ENCODE measurements at places on chromosomes 3 and 15.

DNA sequence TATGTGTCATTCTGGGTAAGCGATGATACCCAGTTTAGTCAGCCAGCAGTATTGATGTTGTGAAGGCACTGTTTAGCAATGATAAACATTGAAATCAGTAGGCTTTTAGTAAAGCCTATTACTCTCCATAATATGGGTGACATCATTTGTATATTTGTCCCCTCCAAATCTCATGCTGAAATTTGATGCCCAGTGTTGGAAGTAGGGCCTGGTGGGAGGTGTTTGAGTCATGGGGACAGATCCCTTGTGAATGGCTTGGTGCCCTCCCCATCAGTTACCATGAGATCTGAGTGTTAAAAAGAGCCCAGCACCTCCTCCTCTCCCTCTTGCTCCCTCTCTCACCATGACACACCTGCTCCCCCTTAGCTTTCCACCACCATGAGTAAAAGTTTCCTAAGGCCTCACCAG lies 31.4 kb upstream of the FAN1 start:
- DNase-seq = no peak

GRCh38 chr3:130539005-130539404 lies 22.0 kb downstream of the COL6A6 start:
- DNase-seq = peak; percentile 17

DNA sequence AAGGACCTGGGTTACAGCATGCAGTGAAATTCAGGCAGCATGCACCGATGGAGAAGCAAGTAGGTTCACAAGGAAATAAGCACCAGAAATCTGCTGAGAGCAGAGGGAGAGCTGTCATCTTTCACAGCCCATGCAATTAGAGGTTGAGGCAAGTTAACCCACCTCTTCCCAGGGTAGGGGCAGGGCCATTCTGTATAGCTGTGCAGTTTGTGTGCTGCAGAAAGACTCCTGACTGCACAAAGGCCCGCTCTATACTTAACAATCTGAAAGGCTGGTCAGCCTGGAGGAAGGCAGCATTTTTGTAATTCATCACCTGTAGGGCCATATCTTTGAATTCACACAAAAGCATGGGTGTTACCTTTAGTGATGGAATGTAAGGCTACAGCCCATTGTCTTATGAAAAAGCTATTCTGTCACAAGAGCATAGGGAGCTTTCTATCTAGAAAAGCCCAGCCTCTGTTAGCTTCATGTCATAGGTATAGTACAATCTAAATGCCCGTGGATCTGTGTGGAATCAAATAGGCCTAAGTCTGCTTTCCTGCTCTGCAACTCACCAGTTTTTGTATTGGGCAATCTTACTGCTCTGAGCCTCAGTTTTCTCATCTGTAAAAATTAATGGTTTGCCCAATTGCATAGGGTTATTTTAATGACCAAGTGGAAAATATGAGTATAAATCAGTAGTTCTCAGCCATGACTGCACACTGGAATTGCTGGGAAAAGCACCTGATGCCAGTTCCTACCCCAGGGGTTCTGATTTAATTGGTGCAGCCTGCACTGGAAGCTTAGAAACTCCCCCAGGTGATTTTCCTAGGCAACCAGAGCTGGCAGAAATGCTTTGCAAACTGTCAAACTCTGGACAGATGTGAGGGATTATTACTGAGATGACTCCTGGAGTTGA lies 65.2 kb downstream of the ATP13A5 start:
- DNase-seq = no peak

GRCh38 chr3:178156301-178156700 lies 379.9 kb upstream of the KCNMB2 start:
- no peak for DNase-seq

- no peak for DNase-seq
Measured at GRCh38 chr3:102791641-102792589, 357.1 kb downstream of the ZPLD1 start.

GRCh38 chr3:196524527-196524926 lies 9.4 kb upstream of the SMCO1 start:
- DNase-seq = no peak

DNA sequence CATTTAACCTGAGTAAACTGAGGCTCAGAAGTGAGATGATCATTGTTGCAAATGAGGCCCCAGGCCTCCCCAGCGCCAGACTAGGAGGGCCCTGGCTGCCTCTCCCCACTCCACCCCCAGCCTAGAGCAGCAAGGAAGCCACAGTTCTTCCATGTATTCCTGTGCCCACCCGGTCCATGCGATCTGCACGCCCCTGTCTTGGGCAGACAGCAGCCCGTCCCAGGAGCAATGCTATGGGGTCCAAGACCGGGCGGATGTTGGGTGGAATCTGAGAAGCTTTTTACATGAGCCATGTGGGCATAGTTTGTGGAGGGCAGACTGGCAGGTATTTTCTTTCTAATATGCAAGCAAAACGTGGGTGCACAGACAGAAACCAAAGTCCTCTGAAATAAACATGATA lies 15.1 kb downstream of the SH2D7 start:
- no peak for DNase-seq

DNA sequence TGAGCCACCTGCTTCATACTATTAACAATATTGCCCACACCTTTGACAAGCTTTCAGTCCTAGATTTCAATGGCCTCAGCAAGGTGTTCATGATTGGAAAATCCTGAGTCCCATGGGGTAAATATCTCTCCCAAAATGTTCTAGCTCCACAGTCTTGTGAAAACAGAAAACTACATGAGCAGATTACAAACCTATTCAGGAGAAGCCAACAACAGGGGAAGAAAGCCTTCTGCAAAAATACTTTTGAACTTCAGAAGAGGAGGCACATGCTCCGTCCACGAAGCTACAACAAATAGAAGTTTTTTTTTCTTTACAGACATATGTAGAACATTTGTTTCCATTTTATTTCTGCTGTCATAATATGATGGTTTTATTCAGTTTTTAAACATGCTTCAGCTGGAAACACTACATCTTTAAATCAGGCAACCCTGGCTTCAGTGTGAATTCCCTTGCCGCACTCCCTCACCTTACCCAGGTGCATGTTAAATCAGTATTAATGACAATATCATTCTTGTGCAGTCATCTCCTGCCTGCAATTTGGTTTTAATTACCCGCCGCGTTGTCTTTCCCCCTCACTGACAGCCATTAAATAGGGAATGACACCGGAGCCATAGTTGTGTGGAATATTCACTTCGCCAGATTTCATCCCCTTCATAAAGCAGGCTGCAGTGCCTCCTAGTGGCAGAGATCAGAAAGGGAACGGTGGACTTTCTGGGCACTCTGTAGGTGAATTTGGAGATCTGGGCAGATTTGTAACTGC lies 725.5 kb upstream of the ARRDC4 start:
- DNase-seq = no peak

GRCh38 chr3:136194409-136195257 lies 1.5 kb downstream of the MSL2 start:
- DNase-seq = peak; percentile 75

DNA sequence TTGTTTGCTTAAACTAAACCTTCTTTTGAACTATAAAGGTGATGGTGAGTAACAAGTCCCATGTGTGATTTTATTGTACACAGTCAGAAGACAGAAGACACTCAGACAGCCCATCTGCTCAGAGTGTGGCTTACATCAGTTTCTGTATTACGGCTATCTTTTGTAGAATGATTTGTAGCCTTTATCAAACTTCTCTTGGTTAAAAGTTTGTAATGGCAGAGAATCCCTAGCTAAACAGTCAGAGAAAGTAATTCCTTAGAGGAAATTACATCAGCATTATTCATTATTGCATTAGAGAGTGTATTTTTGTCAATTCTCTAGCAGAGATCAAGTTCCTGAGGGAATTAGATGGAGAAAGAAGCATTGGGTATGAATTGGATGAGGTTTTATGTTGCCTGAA lies 500.8 kb downstream of the CNTN4 start:
- DNase-seq = no peak

DNA sequence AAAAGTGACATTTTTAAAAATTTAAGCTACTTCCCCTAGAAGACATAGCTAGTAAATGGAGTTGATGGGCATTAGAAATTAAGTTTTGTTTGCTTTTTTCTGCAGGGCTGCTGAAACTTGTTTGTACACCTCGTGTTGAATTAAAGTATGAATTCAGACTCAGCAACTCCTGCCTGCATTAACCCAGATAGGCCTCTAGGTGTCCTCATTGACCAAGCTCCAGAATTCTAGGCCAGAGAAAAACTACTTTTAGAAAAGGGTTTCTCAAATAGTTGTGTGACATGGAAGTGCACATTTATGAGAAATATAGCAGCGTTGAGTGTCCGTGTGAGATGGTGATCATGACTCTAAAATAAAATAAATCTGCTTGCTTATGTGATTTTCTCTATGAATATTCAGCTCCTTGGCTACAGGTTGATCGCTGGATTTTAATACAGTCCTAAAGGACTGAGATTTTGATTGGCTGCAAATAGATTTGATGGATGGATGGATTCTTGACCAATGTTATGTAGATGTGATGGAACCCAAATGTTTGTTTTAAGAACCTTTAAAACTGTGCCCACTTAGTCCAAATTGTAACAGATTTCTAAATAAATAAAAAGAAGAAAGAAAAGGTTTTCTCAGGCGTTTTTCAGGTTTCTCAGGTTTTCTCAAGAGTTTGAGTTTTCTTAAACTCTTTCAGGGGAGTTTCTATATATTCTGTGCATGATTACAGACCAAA lies 39.4 kb upstream of the LMOD3 start:
- DNase-seq = peak; percentile 32

DNA sequence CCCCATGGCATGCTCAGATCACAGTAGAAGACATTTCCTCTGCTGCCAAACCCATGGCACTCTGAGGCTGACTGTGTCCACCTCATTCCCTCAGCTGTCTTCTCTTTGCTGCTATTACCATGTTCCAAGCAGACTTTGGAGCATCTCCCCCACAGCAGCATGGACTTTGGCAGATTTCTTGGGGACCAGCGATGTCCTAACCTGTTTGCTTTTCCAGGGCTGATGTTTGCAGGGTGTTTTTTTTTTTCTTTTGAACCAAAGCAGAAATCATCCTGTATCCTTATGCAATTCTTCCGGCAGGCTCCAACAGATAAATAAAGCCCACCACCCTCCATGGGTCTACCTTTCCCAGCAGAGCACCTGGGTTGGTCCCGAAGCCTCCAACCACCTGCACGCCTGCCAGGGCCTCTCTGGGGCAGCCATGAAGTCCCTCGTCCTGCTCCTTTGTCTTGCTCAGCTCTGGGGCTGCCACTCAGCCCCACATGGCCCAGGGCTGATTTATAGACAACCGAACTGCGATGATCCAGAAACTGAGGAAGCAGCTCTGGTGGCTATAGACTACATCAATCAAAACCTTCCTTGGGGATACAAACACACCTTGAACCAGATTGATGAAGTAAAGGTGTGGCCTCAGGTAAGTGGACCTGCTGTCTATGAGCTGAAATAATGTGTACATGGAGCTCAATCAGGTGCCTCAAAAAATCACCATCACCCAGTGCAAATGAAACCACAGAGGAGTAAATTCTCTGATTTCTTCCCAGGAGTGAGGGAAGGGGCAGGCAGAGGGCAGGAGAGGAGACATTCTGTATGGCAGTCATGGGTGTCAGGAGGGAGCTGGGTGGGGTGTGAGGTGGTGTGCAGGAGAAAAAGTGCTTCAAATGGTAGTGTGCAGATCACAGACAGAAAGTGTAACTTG lies at the start of gene AHSG:
Gene AHSG, plus strand, starts transcription at position 340 of the 916 bp plus-strand sequence. Its CDS starts 82 bp downstream, at position 422.
- no peak for DNase-seq

DNA sequence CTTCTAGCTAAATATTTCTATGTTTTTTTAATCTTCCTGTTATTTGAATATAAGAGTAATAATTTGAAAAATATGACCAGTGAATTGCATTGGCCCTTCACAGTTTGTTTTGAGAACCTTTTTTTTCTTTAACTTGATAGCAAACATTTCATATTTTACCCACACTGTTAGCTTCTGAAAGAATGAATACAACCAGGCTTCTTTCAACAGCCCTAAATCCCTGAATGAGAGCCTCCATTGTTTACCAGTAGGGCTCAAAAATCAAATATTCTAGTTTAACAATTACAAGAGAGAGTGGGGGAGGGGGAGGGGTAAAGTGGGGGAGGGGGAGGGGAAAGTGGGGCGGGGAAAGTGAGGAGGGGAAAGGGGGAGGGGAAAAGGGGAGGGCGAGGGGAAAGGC lies 14.5 kb upstream of the TOP2B start:
- no peak for DNase-seq

DNA sequence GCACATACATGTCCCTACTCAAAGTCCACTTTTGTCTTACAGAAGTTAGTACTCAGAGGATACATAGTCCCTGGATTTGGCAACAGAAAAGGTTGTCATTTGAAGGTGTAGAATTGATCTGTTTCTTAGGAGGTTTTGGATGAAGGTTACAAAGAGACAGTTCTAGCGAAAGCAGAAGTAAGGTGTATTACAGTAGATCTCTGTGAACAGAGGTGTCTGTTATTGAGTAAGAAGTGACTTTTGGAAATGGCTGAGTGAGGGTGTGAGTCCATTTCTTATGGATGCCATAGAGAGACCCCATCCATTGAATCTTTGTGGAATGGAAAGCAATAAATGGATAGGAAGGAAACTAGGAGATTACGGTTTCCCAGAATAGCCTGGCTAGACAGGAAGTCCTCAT lies 5.6 kb downstream of the ZNF662 start:
- DNase-seq = no peak

GRCh38 chr3:155242342-155242741 lies 51.1 kb downstream of the STRIT1 start:
- no peak for DNase-seq

DNA sequence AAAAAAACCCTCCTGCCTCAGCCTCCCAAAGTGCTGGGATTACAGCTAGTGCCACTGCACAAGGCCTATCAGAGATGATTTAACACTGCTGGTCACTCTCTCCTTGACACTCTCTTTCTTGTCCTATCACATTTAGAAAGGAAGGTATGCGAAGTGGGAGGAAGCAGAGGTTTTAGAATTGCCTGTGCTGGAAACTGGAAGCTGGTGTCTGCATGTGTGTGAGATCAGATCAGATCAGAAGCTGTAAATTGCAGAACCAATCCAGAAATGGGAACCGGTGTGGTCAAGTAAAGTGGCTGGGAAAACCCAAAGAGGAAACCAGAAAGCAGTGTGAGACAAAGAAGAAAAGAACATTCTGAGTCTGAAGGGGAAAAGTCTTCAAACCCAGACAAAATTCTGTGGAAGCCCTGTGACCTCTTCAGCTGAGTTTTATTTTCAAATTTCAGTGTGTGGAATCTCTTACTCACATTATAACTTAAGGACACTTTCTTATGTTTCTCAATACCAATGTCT lies 2.8 kb downstream of the EFHB start:
- no peak for DNase-seq

- DNase-seq = no peak
Measured at GRCh38 chr3:44875596-44875995, 1.2 kb downstream of the TGM4 start.
